Stimulated activated CD8-positive, alpha-beta memory T cell treated with anti-CD3 and anti-CD28 coated beads, Interleukin-4, amount 100 ng/mL, for 4 hours (primary cell): ENCODE measurements at places on chromosomes 12 and 14.

GRCh38 chr14:92532490-92533163 lies 19.0 kb downstream of the RIN3 start:
- no peak for DNase-seq

DNA sequence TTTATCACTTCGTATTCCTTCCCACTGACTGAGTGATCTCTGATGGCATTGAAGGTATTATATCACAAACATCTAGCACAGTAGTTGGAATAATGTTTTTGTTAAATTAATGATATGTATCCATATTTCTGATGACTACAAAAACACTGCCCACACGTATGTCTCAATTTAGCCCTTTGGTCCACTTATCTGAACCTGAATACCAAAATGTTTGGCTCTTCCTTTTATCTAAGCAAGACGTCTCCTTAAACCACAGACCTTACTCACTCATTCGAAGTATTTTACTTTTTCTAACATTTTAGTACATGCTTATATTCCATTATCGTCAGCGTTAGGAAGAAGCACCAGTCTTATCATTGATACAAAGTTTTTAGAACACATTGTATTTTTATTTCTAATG lies 126.4 kb downstream of the PIK3C2G start:
- no peak for DNase-seq

GRCh38 chr14:69827560-69827959 lies 30.5 kb upstream of the SLC10A1 start:
- no peak for DNase-seq

- no peak for DNase-seq
Observed at GRCh38 chr14:58501214-58501816, 73.8 kb downstream of the KIAA0586 start.

DNA sequence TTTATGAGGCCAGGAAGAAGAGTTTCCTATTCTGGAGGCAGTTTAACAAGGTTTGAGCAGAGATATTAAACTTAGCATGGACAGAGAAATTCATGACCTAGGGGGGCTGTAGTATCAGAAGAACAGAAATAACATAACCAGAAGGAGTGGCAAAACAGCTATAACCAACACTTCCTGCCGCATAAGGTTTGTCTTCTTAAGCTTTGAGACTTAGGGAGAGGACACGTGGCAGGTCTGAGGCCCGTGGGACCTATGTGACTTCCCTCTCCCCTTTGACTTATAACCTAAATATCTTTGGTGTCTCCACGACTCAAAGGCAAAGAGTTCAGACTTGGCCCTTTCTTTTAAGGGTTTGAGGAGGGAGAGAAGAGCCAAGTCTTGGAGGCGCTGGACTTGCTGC lies 119.1 kb upstream of the PZP start:
- no peak for DNase-seq

DNA sequence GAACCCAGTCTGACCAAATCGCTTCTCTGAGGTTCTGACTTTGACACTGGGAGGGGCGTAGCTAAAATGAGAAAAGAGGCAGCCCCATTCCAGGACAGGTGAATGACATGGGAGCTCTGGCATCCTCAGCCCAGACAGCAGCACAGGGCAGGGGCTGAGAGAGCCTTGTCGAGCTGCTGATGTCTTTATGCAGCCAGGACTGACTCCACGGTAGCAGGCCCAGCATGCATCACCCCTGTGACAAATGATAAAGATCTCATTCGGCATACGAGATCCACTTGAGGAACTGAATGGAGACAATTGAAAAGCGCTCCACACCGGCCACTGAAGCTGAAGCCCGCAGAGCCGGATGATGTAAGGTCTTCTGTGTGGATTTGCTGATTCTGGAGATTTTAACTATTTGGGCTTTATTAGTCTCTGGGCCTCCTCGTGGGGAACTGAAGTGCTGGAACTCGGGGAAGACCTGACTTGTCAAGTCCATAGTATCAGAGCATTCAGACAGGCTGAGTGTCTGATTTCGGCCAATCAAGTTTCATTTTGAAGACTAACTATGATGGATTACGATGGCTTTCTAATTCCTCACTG lies 56.9 kb upstream of the MAP1LC3B2 start:
- DNase-seq = no peak

GRCh38 chr12:1766110-1766509 lies 54.3 kb upstream of the LRTM2 start:
- DNase-seq = no peak

DNA sequence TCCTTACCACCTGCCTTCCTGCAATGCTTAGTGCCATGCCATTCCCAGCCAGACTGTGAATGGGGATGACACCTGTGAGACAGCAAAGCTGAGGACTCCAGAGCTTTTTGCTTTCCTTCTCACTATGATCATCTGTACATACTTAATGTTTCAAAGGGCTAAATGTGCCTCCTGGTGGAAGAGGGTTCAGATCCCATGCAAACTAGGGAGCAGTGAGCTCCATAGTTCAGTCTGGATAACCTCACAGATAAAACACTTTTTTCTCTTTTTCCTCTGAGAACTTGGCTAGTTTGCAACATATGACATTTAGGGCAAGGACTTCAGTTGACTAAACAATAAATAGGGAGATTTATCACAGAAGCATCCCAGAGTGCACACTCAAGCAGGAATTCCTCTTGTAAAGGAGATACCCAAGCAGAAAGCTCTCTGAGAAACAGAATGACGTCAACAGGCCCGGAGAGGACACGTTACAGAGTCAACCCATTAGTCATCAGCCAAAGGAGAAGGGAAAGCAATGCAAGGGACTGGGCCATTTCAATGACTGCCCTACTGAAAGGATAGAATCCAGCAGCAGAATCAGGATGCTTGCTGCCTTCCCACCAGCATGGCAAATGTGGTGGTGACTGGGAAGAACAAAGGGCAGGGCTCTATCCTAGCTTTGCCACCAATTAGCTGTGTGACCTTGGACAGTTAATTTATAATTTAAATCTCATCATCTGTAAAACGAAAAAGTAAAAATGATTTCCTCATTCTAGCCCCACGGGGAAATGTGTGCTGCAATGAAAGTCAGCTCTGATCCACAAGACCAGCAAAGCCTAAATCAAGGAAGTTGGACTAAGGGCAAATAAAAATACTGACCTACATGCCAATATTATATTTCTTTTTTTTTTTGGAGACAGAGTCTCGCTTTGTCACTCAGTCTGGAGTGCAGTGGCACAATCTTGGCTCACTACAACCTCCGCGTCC lies 80.8 kb upstream of the ACTN1 start:
- no peak for DNase-seq

GRCh38 chr14:59276235-59276634 lies 87.8 kb downstream of the DAAM1 start:
- DNase-seq = no peak

DNA sequence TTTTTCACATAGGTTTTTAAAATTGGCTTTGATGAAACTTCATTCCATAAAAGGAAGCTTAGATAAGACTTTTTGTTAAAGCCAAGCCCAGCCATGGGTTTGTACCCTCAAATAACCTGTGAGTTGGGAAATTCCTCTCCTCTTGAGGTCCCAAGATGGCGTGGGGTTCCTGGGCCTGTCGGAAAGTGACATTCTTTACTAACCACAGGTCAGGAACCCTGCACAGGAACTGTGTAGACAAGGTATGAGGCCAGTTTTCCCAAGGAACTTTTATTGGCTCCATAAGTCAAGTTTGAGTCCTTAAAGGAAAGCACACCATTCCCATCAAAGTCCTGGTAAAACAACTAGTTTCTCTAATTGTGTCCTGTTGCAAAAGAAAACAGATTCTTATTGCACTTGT lies 65.0 kb upstream of the AMN start:
- DNase-seq = no peak

DNA sequence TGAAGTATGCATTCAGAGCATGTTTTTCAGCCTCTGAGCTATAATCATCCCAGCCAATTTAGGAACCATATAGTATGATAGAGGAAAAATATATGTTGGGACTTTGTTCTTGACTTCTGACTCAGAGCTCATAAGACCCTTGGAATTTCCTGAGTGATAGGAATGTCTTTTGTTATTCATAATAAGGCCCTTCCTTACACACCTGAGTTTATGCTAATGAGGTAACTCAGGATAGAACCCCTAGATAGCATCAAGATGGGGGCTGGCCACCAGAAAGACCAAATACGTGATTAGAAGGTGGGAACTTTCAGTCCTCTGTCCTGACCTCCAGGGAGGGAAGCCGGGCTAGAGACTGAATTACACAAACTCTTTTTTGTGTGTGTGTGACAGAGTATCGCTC lies 32.4 kb upstream of the PLEK2 start:
- no peak for DNase-seq

DNA sequence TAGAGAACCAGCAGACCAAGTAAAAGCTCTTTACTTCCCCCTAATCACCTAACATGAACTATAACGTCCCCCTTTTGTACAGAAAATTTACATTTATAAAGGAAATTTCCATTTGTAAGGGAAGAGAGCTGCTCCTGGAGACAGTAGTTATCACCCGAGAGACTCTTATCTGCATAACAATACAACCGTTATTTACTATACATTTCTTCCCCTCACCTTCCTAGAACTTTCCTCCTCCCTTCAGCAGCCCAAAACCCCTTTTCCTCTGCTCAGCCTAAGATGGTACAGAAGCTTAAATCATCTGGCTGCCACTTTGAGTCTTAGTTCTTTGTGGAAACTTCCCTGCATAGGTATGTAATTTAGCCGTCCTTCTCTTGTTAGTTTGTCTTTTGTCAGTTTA lies 40.4 kb upstream of the ETV6 start:
- no peak for DNase-seq

GRCh38 chr12:48050174-48050573 lies 45.9 kb upstream of the COL2A1 start:
- no peak for DNase-seq

- no peak for DNase-seq
Observed at GRCh38 chr12:21757735-21758134, 16.8 kb downstream of the KCNJ8 start.

- DNase-seq = no peak
Observed at GRCh38 chr12:52521568-52522266, 1.5 kb upstream of the KRT5 start.

- no peak for DNase-seq
Observed at GRCh38 chr12:118237052-118237665, 101.2 kb downstream of the PEBP1 start.

GRCh38 chr14:92586963-92587699 lies 73.5 kb downstream of the RIN3 start:
- DNase-seq = no peak

DNA sequence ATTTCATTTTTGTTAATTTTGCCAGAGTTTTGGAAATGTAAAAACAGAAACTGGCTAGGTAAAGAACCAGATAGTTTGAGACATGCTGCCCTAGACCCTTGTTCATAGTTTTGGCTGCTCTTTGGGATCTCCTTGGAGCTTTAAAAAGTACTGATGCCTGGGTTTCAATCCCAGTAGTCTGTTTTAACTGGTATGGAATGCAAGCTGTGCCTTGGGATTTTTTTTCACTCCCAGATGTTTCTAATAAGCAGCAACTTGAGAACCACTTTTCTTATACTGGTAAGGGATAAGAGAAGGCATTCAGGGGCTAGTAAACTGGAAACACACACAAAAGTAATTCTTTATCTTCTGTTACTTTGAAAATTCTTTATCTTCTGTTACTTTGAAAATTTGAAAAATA lies 18.8 kb downstream of the SLC35F4 start:
- DNase-seq = no peak

- no peak for DNase-seq
Observed at GRCh38 chr12:28606967-28607557, 416.8 kb downstream of the CCDC91 start.

GRCh38 chr12:84857525-84858208 lies 54.9 kb downstream of the SLC6A15 start:
- DNase-seq = no peak

DNA sequence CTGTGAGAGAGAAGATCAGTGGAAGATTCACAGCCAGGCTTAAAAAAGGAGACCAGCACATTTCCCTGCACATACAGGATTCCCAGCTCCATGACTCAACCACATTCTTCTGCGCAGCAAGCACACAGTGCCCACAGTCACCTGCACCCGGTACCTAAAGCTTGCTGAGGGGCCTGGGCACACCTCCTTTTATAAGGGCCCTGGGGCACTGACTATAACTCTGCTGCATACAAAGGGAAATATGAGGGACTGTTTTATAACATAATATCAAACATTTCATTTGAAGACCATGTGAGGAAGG lies 322.9 kb downstream of the DAD1 start:
- DNase-seq = no peak

- no peak for DNase-seq
Observed at GRCh38 chr12:120055231-120056000, 61.1 kb downstream of the RAB35 start.

GRCh38 chr12:65339161-65339560 lies 60.7 kb downstream of the MSRB3 start:
- DNase-seq = no peak

DNA sequence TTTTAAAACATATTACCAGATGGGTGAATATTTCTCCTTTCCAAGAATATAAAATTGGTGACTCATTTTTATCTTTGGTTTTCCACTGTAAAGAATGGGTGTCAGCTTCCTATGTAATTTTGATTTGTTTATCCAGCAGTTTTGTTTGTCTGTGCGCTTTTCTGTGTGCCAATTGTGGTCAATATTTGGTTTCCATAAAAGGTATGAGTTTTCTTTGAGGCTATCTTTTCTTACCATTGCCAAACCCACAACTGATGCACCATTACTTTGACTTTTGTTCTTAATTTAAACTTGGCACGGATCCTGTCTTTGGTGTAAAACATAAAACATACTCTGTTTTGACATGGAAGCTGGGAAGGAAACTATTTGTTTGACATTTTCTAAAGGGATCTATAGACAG lies 78.8 kb upstream of the NAV3 start:
- DNase-seq = no peak

GRCh38 chr14:105999361-106000028 lies 473.1 kb downstream of the TMEM121 start:
- DNase-seq = peak; percentile 59

DNA sequence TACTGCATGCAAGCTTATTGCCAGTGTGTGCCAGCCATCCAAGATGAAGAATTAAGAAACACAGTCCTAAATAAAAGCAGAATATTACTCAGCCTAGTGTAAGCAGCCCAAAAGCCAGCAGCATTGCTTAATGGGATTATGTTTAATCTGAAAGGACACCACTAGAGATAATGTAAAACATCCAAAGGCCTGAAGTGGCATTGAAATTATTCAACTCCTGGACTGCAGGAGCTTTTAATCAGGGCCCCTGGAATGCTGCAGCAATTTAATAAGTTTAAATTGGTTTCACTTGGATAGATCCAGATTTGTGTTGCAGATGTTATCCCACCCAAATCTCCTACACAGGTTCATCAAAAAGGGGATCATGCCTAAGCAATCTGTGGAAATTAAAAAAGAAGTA lies 193.0 kb downstream of the C12orf50 start:
- DNase-seq = no peak

- DNase-seq = no peak
Observed at GRCh38 chr12:132270969-132271754, 58.2 kb downstream of the GALNT9 start.

DNA sequence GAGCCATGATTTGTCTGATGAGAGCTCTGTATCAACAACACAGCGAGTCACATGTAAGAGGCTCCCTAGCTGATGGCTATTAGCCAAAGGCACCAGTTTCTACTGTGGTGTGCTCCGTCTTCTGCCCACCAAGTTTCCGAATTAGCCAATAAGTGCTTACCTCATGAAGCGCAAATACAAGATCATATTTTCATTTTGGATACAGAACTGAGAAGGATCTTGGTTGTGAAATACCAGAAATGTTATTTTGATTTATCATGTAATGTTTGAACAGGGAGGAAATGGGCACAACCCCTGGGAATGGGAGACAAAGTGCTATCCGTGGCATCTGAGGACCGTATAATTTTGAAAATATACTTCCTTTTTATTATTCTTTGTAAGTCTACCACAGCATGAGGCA lies 234.3 kb downstream of the DACT1 start:
- DNase-seq = no peak
